ENCODE measurements at places on chromosomes 13 and 19. TPM values are rescaled to one million over a fixed set of nuclear protein-coding genes. Genes with fewer than 3 reads are reported as not detected.

DNA sequence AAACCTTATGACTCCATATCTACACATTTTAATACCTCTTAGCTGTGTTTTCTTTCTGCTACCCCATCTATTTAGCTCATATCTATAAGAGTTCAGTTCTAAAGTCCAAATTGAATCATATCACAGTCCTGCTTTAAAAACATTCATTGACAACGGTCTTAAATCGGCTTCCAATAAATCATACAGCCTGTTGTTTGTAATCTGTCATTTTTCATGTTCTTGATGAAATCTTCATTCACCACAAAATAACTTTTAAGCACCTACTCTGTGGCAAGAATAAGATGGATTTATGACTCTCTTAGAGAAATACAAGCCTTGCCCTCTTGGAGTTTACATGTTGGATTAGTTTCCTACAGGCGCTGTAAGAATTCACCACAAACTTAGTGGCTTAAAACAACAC, 450.9 kb upstream of the GPC6 start:
- no peaks in the 10 kb centered on the region for H3K4me1 ChIP-seq
- no peaks in the 10 kb centered on the region for H3K27me3 ChIP-seq
- no peaks in the 10 kb centered on the region for H3K36me3 ChIP-seq
- DNase-seq: no peak

- H3K4me1 ChIP-seq: no peaks in the 10 kb centered on the region
- no peak overlapping the region for H3K27ac ChIP-seq
- H3K27me3 ChIP-seq: peaks cover 46% of the 10 kb centered on the region
- H3K4me3 ChIP-seq: no peak overlapping the region
- DNase-seq: no peak
These were observed 463.8 kb downstream of the ITGBL1 start for GRCh38 chr13:101916108-101916774.

- peaks cover 27% of the 10 kb centered on the region for H3K4me1 ChIP-seq
- H3K27me3 ChIP-seq: peaks cover 10% of the 10 kb centered on the region
- DNase-seq: no peak
- no peak overlapping the region for H3K27ac ChIP-seq
- H3K4me3 ChIP-seq: no peak overlapping the region
- H3K36me3 ChIP-seq: peaks cover 1% of the 10 kb centered on the region
These were observed 147.2 kb downstream of the MIPEP start for GRCh38 chr13:23741879-23742510.

The HRC gene
- total RNA-seq: not detected

Data from activated T-helper 1 cell treated with anti-CD3 and anti-CD28 coated beads, Interleukin-12 subunit alpha, Interleukin-12 subunit beta, Interleukin-2, Interleukin-4 antibody, amounts not matched to agents 30 ng/mL and 10 ng/mL and 1 ng/mL, durations not matched to agents 14 hours and 24 hours and 36 hours (primary cell).